ENCODE measurements at places on chromosomes 12 and 14.

- no peak for DNase-seq
Measured at GRCh38 chr12:103515341-103515740, 19.6 kb upstream of the C12orf42 start.

GRCh38 chr14:64444984-64445845 is 20.1 kb upstream of the AKAP5 start:
- no peak for DNase-seq

DNA sequence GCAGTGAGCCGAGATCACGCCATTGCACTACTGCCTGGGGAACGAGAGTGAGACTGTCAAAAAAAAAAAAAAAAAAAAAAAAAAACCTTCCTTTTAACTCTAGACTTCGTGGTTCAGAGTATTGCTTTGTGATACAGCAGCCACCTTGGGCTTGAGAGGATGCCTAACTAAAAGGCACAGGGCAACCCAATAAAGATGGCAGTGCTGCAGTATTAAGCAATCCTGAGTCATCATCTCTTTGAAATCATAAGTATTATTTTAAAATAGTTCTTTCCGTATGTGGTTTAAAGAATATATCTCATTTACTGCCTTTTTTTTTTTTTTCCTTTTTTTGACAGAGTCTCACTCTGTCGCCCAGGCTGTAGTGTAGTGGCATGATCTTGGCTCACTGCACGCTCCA is 116.1 kb downstream of the PLEKHA5 start:
- DNase-seq = no peak

- DNase-seq = no peak
Measured at GRCh38 chr14:103427485-103428443, 42.5 kb downstream of the MARK3 start.

- DNase-seq = no peak
Measured at GRCh38 chr12:92608151-92609091, 94.4 kb upstream of the PLEKHG7 start.

DNA sequence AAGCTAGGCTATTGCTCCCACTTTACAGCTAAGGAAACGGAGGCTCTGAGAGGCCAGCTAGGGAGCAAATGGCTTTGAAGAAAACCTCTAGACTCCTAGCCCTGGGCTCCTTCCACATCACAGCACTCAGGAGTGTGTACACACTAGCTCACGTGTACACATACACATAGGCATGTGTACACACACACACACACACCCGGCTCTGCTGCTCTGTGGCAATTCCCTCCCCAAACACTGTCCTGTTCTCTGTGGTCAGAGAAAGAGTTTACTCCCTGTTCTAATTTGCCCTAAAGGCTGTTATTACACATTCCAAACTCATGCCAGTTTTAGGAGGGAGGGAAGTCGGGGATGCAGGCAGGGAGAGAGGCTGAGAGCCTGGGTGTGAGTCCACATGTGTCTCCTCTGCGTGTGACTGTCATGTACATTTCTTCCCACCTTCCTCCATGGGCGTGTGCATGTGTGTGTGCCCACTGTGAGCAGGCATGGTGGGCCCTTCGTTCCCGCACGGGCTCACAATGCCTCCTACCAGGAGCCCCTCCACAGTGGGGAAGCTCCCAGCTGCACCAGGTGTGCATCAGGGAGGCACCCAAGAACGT is 14.2 kb downstream of the TRPV4 start:
- DNase-seq = no peak
